ENCODE measurements at places on chromosomes 1 and 21.

- no peak for DNase-seq
Measured at GRCh38 chr1:51969038-51969705, 21.3 kb downstream of the RAB3B start.

DNA sequence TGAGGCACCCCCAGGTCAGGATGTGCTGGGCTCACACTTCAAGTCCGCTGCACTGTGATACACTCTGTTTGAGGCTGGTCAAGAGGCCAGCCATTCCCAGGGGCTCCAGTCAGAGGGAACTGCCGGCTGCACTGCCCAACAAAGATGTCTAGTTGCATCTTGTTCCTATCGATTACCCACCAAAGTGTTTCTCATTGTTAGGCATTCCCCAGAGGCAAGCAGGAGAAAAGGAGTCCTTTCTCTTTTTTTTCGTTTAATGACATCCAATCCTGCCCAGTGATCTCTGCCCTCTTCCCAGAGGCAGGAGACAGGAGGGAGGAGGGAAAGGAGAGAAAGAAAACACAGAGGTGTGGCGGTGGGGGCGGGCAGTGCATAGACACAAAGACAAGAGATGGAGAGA, 150.4 kb downstream of the OMA1 start:
- DNase-seq = no peak

DNA sequence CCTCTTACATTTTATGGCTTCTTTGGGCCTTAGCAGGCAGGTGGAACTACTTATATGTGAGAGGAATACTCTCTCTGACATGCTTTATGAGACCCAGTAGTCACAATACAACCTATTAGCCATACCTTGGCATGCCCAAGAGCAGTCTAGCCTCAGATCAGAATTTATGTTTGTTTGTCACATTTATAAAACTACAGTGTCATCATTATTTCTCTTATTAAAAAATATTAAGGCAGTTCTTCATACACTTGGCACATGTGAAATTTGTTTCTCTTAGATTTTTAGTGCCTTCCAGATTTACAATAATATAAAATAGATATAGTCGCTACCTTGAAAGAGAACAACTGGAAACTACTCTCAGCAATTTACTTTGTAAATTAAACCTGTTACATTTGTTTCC, 118.5 kb downstream of the LRRC40 start:
- no peak for DNase-seq

DNA sequence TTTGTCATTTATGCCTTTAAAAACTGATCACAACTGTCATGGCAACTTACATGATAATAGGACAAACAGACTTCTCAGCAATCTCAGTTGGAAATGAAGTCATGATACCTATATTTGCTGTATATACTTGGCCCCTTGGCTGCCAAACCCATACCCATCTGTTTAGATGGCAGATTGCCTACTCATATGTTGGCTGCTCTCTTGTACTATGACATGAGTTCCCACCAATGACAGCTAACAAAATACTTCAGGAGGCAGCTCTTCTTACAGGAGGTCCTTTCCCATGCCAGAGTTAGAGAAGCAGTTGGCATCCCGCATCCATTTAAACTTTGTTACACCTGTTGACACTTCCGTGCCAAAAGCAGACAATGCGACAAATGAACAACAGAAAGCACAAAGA, 603.1 kb upstream of the ADGRL2 start:
- DNase-seq = no peak

DNA sequence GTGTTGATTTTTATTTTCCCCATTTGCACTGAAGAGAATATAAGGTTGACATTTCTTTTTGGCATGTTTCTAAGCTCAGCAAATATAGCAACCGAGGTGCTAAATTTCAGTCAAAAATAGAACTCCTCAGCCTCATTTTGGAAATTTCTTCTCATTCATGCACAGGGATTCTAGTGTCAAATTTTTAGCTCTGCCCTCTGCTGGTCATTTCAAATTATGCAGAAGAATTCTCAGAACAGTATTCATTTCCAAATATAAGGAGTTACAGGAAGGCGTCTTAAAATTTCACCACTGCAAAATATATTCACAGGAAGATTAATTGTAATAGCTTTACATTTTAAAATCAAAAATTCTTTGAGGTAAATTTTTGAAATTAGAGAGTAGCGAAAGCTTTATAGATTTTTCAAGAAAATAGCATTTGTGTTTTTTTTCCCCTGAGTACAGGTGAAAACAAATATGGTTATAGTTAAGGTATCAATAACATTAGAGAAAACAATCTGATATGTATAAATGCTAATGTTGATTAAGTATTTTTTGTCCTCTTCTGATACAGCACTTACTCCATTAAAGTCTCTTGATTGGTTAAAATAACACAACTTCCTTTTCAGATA, 57.9 kb downstream of the FMN2 start:
- DNase-seq = no peak

- DNase-seq = no peak
Measured at GRCh38 chr1:163785868-163786405, 464.2 kb downstream of the NUF2 start.

GRCh38 chr1:8386247-8386646, 68.3 kb downstream of the SLC45A1 start:
- DNase-seq = no peak

DNA sequence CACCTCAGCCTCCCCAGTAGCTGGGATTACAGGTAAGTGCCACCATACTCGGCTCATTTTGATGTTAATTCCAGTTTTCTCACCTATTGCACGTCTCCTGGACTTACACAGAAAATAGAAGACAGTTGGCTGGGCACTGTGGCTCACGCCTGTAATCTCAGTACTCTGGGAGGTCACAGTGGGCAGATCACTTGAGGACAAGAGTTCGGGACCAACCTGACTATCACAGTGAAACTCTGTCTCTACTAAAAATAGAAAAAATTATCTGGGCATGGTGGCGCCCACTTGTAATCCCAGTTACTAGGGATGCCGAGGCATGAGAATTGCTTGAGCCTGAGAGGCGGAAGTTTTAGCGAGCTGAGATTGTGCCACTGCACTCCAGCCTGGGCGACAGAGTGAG, 44.1 kb downstream of the DYRK1A start:
- no peak for DNase-seq

DNA sequence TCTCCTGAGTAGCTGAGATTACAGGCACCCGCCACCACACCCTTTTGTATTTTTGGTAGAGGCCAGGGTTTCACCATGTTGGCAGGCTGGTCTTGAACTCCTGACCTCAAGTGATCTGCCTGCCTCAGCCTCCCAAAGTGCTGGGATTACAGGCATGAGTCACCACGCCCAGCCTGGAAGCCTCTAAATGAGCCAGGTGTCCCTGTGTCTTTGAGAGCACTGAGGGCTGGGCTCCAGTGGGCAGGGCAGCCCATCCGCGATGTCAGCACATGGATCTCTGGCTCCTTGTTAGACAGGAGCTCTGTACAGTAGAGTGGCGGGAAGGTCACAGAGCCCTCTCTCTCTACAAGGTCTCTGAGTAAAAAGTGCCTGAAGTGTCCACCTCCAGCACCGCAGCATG, 124.3 kb downstream of the PGBD5 start:
- no peak for DNase-seq

GRCh38 chr1:170460414-170461155, 71.4 kb upstream of the GORAB start:
- DNase-seq = no peak

DNA sequence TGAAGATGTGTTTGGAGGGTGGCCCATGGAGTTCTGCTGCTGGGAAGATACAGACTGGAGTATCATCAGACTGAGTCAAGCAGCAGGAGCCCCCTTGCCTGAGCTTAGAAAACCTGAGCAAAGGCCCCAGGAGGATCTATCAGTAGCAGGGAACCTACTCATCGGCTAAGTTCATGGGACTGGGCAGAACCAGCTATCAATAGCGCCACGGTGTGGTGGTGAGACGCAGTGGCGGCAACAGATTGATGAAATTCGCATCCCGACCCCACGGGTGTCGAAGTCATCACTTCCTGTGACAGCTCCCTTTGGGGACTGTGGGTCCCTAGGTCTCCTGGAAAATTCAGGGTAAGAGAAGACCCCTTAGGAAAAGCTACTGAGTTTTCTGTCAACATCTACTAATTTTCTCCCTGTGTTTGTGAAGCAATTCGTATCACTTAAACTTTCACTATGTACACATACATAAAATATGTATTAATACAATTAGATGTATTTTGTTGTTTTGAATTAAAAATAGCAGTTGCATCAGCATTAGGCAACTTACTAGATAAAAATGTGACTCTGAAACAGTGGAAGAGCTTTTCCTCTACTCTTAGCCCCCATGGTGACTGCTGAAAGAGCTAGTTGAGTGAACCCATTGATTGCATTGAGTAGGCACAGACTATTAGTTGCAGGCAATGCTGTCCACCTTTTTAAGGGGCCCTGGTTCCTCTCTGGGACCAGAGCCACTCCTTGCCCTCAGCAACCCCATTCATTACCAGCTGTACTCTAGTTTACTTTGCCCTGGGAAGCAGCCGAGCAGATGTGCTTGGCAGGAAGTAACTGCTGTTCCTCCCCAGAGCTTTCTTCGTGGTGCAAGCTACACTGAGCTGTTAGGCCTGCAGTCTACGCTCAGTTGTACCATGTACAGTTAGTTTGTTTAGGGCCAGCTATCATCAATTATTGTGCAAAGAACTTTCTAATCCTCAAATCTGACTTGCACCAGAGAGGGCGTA, 7.3 kb upstream of the CACNA1S start:
- DNase-seq = peak; percentile 24

DNA sequence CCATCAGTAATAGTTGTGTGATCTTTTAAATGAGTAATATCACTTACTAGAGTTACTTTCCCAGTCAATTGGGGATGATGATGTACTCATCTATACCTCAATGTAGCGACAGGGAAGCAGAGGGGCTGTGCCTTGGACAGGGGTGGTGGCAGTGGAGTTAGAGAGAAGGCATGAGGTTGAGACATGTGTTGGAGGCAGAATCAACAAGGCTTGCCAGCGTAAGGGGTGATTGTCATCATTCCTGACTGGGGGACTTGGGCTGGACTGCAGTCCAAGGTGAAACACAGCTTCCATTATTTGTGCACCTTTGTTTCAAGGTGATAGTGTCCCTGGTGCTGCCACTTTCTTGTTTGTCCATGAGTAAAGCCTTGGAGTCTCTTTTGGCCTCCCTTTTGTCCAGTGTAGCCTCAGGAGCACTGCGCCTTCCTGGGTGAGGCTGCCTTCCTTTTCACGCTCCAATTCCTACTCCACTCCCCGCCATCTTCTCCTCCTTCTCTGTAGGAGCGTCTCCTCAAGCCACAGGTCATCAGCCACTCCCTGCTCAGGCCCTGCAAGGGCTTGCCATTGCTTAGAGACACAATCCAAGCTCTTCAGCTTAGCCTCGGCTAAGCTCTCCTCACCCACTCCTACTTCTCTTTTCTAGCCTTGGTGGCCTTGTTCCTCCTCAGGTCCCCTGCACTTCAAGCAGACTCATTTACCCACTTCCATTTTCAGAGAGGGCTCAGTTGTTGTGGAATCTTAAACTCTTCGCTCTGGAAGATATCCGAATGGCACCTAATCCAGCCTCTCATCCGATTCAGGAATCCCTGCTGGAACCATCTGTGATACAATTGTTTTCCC, 77.6 kb upstream of the CD34 start:
- no peak for DNase-seq

GRCh38 chr21:43306391-43306790, 120.5 kb downstream of the SIK1 start:
- DNase-seq = no peak

DNA sequence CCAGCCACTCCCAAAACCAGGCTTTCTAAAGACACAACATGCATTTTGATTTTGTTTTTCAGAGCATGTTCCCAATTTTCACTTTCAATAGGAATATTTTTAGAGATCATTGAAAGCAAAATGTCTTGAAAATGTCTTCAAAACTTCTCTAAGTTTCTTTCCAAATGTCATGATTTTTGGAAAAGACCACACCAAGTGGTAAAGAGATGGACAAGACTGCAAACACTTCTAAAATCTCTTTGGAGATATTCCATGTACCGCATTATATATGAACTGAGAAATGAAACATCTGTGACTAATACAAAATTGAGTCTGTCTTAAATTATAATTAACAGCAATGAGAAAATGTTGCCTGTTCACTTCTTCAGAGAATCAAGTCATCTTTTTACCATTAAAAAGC, 418.0 kb upstream of the PKN2 start:
- DNase-seq = no peak

- DNase-seq = no peak
Measured at GRCh38 chr1:110035236-110035752, 870 bp downstream of the STRIP1 start.

- DNase-seq = no peak
Measured at GRCh38 chr1:15513192-15513591, 10.8 kb downstream of the CASP9 start.

- DNase-seq = no peak
Measured at GRCh38 chr1:221886743-221887414, 145.0 kb upstream of the DUSP10 start.

GRCh38 chr1:911875-912739, 11.6 kb upstream of the SAMD11 start:
- DNase-seq = no peak

GRCh38 chr1:14627608-14628489, 29.4 kb downstream of the KAZN start:
- no peak for DNase-seq

DNA sequence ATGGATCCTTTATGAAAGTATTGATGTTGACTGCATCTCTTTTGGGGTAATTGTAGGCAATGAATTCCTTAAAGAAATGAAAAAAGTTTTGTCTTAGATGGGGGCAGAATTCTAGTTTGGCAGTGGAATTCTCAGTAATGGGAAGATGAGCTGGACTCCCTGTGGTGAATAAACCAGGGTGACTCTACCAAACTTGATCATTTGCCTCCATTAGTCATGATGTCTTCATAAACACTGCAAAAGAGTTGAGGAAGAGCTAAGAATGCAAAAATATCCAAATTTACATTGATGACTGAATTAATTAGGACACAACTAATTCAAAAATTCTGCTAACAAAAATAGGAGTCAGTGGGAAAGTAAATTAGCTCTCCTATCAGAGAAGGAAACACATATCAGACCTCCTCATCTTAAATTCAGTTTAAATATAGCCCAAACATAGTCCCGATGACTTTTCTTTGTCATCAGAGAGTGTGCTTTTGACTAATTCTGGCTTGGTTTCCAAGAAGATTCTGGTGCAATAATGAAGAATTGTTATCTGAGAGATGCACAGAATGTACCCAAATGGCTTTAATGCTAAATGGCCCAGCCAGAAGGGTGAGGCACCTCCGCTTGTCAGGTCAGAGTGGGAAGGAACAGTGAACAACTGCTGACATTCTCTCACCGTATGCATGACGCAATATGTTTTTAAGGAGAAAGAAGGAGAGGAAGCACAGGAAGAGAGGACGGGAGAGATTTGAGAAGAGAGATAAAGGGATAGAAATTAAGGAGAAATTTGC, 525.1 kb downstream of the LMO4 start:
- DNase-seq = no peak

GRCh38 chr1:230818901-230819300, 49.4 kb downstream of the C1orf198 start:
- DNase-seq = no peak

- no peak for DNase-seq
Measured at GRCh38 chr1:205477759-205478247, 22.0 kb upstream of the BLACAT1 start.

GRCh38 chr1:208499601-208500000, 255.4 kb upstream of the PLXNA2 start:
- DNase-seq = no peak

- DNase-seq = peak; percentile 60
Measured at GRCh38 chr1:227999056-227999930, 7.5 kb upstream of the WNT3A start.

Measured in stimulated activated CD4-positive, alpha-beta T cell treated with anti-CD3 and anti-CD28 coated beads, Interleukin-4, amount 100 ng/mL, for 4 hours (primary cell).